ENCODE measurements at places on chromosomes 3 and 15.

- DNase-seq: no peak
Measured at GRCh38 chr3:127730666-127731295, 58.0 kb downstream of the ABTB1 start.

GRCh38 chr3:177286034-177286433, 88.8 kb upstream of the TBL1XR1 start:
- no peak for DNase-seq

DNA sequence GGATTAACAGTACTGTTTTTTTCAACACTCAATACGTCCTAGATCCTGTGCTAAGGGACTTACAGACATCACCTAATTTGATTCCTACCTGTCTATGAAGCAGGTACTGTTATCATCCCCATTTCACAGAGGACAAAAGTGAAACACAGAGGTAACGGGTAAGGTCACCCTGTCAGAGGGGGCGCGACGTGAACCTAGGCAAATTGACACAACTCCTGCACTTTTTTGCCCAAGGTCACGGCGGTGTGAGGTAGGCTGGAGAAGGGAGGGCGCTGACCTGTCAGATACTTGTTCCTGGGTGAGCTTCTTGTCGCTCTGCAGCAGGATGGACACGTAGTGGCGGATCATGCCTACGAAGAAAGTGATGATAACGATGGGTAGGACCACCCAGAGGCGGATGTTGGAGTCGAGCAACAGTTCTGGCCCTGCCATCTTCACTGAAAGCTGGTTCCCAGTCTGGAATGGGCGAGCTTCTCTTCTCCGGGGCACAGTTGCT, 363 bp downstream of the EMC3 start:
- no peak for DNase-seq

GRCh38 chr3:86744051-86744450, 246.9 kb downstream of the VGLL3 start:
- no peak for DNase-seq

DNA sequence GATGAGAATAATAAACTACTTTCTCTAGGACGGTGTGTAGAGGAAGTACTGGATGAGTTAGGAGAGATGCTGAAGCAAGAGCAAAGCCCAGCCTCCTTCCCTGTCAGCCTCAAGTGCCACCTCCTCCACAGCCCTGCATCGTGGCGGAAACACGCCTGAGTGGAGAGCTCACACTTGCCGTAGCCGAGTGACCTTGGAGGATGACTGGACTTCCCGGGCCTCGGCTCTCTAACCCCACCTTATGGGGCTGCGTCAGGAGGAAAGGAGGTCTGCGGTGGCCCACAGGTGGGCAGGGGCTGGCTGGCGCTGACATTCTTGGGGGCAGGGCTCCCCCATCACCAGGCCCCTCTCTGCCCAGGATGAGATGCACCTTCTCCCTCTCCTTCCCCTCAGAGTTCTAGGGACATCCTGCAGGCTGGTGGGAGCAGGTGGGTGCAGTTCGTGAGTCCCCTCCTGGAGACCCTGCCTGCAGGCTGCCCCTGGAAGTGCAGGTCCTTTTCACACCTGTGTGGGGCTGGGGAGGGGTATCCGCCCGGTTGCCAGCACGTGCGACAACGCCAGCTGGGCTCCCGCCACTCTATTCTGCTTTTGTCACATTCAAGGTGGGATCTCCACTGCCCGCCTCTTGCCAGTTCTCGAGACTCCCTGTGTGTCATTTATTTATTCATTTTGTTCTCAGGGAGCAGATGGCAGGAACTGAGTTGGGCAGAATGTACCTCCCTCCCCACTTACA, 175.2 kb downstream of the MEGF11 start:
- DNase-seq: no peak

- no peak for DNase-seq
Measured at GRCh38 chr3:54691289-54691771, 236.5 kb downstream of the LRTM1 start.

- DNase-seq: no peak
Measured at GRCh38 chr3:25542492-25543039, 114.5 kb downstream of the RARB start.

DNA sequence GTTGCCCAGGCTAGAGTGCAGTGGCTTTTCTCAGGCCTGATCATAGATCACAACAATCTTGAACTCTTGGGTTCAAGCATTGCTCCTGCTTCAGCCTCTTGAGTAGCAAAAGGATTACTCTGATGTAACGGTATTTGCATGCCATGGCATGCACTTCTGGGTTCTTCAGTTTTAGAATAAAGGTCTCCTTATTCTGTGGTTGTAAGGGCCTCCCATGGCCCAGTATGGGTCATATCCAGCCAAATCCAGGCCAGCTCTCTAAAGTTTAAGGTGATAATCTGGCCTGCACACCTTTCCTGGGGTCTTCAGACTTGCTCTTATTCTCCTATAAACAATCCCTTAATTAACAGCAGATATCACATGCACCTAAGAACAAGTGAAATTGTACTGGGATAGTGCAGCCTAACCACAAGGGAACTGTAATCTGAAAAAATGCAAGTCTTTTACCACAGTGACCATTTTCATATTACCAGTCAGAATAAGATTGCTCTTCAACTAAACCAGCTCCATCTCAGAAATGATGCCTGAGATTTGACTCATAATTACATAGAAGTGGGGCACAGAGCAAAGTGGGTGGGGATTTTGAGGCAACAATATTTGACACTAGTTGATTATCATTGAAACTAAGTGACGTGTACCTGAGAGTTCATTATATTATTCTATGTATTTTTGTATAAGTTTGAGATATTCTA, 25.4 kb downstream of the COMMD2 start:
- DNase-seq: no peak

GRCh38 chr15:25397100-25397499, 41.7 kb downstream of the UBE3A start:
- no peak for DNase-seq

- DNase-seq: no peak
Measured at GRCh38 chr3:183975981-183976662, 41.6 kb downstream of the ABCC5 start.

- DNase-seq: no peak
Measured at GRCh38 chr3:155753038-155753639, 8.3 kb upstream of the PLCH1 start.

- no peak for DNase-seq
Measured at GRCh38 chr3:172816968-172817367, 66.4 kb downstream of the ECT2 start.

- no peak for DNase-seq
Measured at GRCh38 chr3:65490114-65490513, 548.6 kb downstream of the MAGI1 start.

DNA sequence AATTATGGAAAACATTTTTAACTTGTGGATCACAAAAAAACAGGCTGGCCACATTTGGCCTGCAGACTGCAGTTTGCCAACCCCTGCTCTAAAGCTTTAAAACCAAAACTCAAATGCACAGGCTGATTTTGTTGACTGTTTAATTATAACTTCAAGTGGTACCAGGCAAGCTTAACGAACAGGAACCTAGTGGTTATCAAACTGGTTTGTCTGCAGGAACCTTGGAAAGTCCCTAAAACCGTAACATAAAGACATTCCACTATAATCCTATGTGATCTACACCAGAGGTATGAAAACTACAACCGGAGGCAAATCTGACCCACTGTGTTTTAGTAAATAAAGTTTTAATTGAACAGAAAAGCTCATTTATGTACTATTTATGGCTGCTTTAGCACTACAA, 52.4 kb downstream of the TBL1XR1 start:
- DNase-seq: no peak

GRCh38 chr15:50925281-50925680, 16.8 kb downstream of the AP4E1 start:
- DNase-seq: no peak

- DNase-seq: no peak
Measured at GRCh38 chr3:13879102-13879945, 547 bp downstream of the WNT7A start.

- DNase-seq: no peak
Measured at GRCh38 chr3:54342676-54343075, 220.3 kb downstream of the CACNA2D3 start.

DNA sequence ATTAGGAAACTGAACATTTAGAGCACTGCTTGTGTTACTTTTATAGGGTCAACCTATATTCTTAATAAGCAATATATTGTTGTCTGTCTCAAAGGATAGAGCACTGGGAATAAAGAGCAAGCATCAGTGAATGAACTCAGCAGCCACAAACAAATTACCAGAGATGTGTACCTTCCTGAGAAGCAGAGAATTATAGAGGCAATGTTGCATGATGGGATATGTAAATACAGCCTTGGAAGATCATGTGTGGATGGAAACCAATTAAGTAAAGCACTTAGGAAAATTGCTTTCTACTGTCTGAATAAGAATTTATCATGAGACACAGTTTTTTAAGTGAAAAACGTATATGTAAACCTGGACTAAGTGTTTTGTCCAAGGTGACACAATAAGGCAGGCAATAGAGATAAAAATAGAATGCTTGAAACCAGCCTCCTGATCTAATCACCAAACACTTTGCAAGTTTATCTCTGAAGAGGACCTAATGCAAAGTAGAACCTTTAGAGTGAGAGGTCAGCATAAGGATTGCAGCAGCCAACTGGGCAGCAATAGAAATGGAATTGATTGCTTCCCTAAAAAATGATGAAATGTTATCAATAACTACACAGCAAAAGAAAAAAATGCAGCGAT, 848.0 kb downstream of the TUSC7 start:
- DNase-seq: no peak

Data from dorsolateral prefrontal cortex (tissue), 122 donors.